ENCODE measurements at places on chromosomes 6 and 20. TPM values are rescaled to one million over a fixed set of nuclear protein-coding genes. Genes with fewer than 3 reads are reported as not detected.

GRCh38 chr6:21111093-21111725 is 482.3 kb upstream of the SOX4 start:
- DNase-seq, result no peak

GRCh38 chr20:61973515-61974356 is 91.9 kb downstream of the TAF4 start:
- DNase-seq, result peak; percentile 39

PRDM13 gene
- not detected for total RNA-seq

- DNase-seq, result no peak
These were observed 15.6 kb upstream of the GCNT2 start for GRCh38 chr6:10505529-10505928.

ADGB gene
- not detected for total RNA-seq

DNA sequence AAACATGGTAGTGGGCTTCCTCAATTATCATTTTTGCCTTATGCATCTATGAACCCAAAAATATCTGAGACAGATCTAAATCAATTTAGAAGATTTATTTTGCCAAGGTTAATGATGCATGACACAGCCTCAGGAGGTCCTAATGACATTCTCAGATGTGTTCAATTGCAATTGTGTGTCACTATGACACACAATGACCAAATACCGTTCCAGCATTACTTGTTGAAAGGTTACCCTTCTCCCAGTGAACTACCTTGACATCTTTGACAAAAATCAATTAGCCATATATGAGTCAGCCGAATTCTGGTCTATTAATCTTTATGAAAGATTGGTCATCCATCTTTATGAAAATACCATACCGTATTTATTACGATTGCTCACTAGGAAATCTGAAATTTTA is 592.5 kb upstream of the GJE1 start:
- DNase-seq, result no peak

MEP1A gene
- total RNA-seq, result not detected

- DNase-seq, result no peak
These were observed 72.8 kb upstream of the CDYL start for GRCh38 chr6:4703382-4703781.

SNAP25 gene
- total RNA-seq, result 1.2 TPM

DNA sequence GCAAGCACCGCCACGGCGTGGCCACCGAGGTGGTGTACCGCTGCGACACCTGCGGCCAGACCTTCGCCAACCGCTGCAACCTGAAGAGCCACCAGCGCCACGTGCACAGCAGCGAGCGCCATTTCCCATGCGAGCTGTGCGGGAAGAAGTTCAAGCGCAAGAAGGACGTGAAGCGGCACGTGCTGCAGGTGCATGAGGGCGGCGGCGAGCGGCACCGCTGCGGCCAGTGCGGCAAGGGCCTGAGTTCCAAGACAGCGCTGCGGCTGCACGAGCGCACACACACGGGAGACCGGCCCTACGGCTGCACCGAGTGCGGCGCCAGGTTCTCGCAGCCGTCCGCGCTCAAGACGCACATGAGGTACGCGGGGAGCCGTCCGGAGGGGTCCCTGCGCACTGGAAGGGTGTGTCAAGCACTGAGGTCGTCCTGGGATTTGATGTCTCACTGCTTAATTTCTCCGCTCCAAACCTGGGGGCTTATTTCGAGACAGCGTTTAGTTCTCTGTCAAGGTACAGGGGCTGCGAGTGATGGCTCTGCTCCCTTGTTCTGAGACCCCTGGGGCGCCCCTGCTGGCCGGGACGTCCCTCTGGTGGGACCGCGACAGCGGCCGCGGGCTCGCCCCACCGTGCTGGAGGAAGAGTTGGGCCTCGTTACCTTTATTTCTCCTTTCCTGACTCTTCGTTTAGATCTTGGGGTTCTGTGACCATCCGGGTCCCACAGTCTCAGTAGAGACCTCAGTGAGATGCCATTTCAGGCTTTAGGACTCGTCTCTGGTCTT is 3.6 kb downstream of the GZF1 start:
- no peak for DNase-seq

- DNase-seq, result no peak
These were observed 34.0 kb downstream of the MCHR2 start for GRCh38 chr6:99960027-99960426.

- no peak for DNase-seq
These were observed 324.6 kb upstream of the PLCB4 start for GRCh38 chr20:8744228-8744844.

GRCh38 chr6:100726666-100727065 is 154.5 kb downstream of the ASCC3 start:
- no peak for DNase-seq

GRCh38 chr20:44632103-44632752 is 19.3 kb downstream of the ADA start:
- no peak for DNase-seq

DNA sequence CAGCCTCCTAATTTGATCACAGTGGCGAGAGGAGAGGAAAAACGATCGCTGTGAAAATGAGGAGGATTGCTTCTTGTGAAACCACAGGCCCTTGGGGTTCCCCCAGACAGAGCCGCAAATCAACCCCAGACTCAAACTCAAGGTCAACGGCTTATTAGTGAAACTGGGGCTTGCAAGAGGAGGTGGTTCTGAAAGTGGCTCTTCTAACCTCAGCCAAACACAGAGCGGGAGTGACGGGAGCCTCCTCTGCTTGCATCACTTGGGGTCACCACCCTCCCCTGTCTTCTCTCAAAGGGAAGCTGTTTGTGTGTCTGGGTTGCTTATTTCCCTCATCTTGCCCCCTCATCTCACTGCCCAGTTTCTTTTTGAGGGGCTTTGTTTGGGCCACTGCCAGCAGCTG is 28.7 kb downstream of the SAYSD1 start:
- DNase-seq, result no peak

GRCh38 chr20:23200914-23201313 is 114.8 kb upstream of the CD93 start:
- DNase-seq, result no peak

DNA sequence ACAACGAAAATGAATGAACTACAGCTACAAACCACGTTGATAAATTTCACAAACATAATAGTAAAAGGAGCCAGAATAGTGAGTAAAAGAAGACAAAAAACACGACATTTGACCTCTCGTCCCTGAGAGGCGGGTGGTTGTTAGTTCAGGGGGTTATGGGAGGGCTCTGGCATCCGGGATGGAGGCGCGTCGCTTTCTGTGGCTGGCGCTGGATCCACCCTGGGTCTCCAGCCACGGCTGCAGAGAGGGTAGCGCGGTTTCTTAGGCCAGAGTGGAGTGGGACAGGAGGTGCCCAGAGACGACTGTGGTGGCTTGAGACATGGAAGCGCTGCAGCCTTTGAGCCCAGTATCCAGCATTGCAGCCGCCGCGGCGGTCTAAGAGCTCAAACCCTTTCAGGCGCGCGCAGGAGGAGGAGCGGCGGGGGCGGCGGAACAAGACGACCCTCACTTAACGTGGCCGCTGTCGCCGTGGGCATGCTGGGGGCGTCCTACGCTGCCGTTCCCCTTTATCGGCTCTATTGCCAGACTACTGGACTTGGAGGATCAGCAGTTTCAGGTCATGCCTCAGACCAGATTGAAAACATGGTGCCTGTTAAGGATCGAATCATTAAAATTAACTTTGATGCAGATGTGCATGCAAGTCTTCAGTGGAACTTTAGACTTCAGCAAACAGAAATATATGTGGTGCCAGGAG is 3.7 kb upstream of the ZSCAN23 start:
- DNase-seq, result no peak

All from cardiac septum (tissue), 1 donor.